T-cell (primary cell): ENCODE measurements at places on chromosomes 4 and X. TPM values are rescaled to one million over a fixed set of nuclear protein-coding genes. Genes with fewer than 3 reads are reported as not detected.

DNA sequence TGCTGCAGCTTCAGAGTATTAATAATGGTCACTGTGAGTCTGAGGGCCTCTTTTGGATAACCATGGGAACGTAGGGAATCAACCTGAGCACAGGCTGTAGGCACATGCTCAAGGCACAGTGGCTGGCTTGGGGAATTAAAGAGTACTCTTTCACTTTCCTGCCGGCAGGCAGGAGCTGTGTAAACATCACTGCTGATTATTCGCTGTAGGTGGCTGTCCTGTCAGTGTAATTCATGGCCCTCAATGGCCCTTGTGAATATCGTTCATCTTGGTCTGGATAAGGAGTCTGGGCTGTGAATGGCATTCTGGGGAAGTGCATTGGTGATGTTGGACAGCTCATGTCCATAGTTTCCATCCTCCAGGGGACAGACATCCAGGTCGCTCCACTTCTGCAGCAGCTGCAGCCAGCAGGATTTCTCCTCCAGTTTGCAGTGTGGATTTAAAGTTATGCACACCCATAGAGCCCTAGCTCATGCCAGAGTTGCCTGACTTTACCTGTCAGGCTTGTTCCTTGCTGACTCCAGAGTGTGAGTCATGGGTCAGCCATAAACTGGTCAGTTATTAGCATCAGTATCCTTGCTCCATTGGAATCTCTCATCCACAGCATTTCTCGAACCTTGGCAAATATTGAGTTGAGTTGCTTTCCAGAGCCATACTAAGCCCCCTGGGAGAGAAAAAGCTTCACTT is 43.0 kb downstream of the C4orf33 start:
- no peak for DNase-seq
- H3K27me3 ChIP-seq: no peaks in the 10 kb centered on the region
- H3K4me3 ChIP-seq: no peak overlapping the region
- no peak overlapping the region for H3K27ac ChIP-seq
- no peaks in the 10 kb centered on the region for H3K36me3 ChIP-seq

DNA sequence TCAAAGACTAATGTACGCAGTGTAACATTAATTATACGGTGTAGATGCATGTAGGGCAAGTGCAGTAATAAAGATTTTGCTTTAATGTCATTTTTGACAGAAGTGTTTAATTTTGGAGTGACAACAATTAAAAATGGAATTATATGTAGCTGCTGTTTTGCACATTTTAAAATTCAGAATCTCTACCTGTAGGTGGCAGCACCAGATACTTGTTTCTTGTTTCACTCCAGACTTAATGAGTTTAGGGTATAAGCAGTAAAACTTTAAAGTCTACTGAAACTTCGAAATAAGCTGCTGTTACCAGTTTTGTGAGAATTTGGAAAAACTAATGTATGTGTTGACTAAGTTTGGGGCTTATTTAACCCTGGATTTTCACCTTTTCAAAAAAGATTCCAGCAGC is 144.9 kb downstream of the POLA1 start:
- H3K27me3 ChIP-seq: no peaks in the 10 kb centered on the region
- H3K27ac ChIP-seq: no peak overlapping the region
- H3K36me3 ChIP-seq: no peaks in the 10 kb centered on the region
- DNase-seq: no peak
- H3K4me3 ChIP-seq: no peak overlapping the region

- H3K4me3 ChIP-seq: no peak overlapping the region
- H3K27ac ChIP-seq: no peak overlapping the region
- H3K36me3 ChIP-seq: peaks cover 53% of the 10 kb centered on the region
- no peak for DNase-seq
Measured at GRCh38 chr4:75935628-75936027, 5.2 kb downstream of the NAAA start.

GRCh38 chr4:110268352-110268751 is 69.9 kb upstream of the ELOVL6 start:
- no peaks in the 10 kb centered on the region for H3K27me3 ChIP-seq
- H3K4me1 ChIP-seq: no peaks in the 10 kb centered on the region
- H3K27ac ChIP-seq: no peak overlapping the region

- no peaks in the 10 kb centered on the region for H3K4me1 ChIP-seq
- H3K27me3 ChIP-seq: no peaks in the 10 kb centered on the region
- no peak for DNase-seq
- H3K4me3 ChIP-seq: no peak overlapping the region
- H3K36me3 ChIP-seq: no peaks in the 10 kb centered on the region
- no peak overlapping the region for H3K27ac ChIP-seq
Measured at GRCh38 chr4:52892880-52893279, 30.8 kb downstream of the RASL11B start.

- H3K4me3 ChIP-seq: no peak overlapping the region
- no peak for DNase-seq
- no peaks in the 10 kb centered on the region for H3K4me1 ChIP-seq
- no peak overlapping the region for H3K27ac ChIP-seq
- H3K27me3 ChIP-seq: no peaks in the 10 kb centered on the region
- H3K36me3 ChIP-seq: no peaks in the 10 kb centered on the region
Measured at GRCh38 chr4:145380123-145380522, 101.5 kb upstream of the SMAD1 start.

DNA sequence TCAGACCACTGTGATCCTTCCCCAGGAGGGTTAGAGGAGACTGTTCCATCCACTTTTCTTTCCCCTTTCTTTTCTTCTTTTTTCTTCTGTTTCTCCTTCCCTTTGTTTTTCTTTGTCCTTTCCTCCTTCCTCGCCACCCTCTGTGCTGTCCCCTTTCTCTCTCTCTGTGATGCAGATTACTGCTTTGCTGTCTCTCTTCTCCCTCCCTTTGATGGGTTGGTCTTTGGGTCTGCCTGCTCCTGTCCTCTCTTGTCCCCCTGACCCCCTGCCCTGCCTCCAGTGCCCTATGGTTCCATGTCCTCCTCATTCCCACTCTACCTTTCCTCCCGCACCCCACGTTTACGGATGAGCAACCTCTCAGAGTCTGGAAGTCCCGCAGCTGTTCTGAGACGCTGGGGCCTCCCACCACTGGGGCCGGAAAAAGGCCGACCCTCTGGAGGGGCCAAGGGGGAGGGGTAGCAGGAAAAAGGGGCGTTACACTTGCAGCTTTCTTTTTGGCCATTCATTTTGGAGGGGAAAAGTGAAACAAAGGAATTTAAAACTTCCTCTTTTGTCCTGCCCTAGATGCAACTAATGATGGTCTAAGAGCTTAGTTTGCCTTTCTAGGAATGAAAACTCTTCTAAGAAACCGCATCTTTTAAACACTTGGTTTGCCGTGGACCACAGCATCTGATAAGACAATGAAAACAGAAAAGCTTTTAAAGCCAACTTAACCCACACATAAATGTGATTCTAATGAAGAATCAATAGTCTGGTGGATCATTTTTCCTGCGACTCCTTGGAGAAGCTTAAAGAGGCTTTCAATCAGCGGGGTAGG is 24.5 kb upstream of the TSR2 start:
- no peak overlapping the region for H3K4me3 ChIP-seq
- no peak for DNase-seq
- no peaks in the 10 kb centered on the region for H3K36me3 ChIP-seq
- no peaks in the 10 kb centered on the region for H3K4me1 ChIP-seq
- H3K27me3 ChIP-seq: peaks cover 24% of the 10 kb centered on the region
- H3K27ac ChIP-seq: no peak overlapping the region

- H3K4me3 ChIP-seq: no peak overlapping the region
- H3K27ac ChIP-seq: no peak overlapping the region
- no peaks in the 10 kb centered on the region for H3K4me1 ChIP-seq
Measured at GRCh38 chr4:56187688-56188087, 199.6 kb downstream of the AASDH start.

DNA sequence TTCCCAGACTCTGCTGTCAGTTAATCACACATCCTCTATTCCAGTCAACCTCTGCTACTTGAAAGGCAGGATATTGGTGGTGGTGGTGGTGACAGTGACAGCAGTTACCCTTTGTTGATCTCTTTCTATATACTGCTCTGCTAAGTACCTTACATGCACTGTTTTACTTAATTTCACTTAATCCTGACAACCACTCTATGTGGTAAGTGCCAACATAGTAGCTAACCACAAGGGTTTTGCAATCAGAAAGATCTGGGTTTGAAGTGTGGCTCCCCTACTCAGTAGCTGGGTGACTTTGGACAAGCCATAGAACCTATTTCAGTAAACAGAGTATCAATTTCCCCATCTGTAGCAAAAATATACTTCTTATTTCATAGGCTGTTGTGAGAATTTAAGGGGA is 24.2 kb upstream of the F9 start:
- H3K27me3 ChIP-seq: no peaks in the 10 kb centered on the region
- no peaks in the 10 kb centered on the region for H3K36me3 ChIP-seq
- DNase-seq: no peak
- H3K4me1 ChIP-seq: no peaks in the 10 kb centered on the region
- H3K27ac ChIP-seq: no peak overlapping the region
- H3K4me3 ChIP-seq: no peak overlapping the region

DNA sequence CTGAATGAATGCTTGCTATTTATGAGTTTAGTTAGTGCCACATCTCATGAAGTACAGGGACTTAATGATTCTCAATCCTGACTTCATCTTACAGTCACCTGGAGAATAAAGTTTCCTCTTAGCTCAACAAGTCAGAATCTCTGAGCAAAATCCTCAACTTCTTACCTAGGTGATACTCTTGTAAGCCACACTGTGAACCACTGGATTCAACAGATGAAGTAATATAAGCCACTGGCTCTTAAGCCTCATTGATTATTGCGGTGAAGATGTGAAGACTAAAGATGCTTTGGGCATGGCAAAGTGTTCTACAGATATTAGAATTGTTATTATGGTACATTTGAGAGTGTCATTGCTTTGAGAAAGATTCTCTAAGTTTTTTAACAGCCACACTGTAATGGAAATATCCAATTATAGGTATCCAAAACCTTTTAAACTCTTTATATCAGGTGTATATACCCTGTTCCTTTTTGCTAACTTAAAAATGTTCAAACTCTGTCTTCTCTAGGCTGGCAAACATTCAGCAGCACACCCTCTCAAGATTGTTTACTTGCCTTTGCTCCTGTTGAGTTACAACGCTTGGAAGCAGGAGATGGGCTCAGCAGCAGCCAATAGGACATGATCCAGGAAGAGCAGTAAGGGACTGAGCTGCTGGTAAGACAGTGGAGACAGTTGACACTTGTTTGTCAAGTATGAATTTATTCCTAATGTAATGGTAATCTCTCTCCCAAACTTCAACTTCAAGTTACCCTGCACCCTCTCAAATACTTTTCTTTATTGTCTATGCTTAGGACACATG is 43.4 kb downstream of the TET2 start:
- no peaks in the 10 kb centered on the region for H3K36me3 ChIP-seq
- H3K27ac ChIP-seq: no peak overlapping the region
- peaks cover 1% of the 10 kb centered on the region for H3K4me1 ChIP-seq
- no peaks in the 10 kb centered on the region for H3K27me3 ChIP-seq

- no peaks in the 10 kb centered on the region for H3K27me3 ChIP-seq
- no peak overlapping the region for H3K4me3 ChIP-seq
- DNase-seq: no peak
- no peak overlapping the region for H3K27ac ChIP-seq
- no peaks in the 10 kb centered on the region for H3K36me3 ChIP-seq
Measured at GRCh38 chr4:77845400-77845799, 17.2 kb upstream of the MRPL1 start.

- DNase-seq: no peak
- no peaks in the 10 kb centered on the region for H3K36me3 ChIP-seq
Measured at GRCh38 chrX:9271789-9272525, 192.9 kb upstream of the TBL1X start.

DNA sequence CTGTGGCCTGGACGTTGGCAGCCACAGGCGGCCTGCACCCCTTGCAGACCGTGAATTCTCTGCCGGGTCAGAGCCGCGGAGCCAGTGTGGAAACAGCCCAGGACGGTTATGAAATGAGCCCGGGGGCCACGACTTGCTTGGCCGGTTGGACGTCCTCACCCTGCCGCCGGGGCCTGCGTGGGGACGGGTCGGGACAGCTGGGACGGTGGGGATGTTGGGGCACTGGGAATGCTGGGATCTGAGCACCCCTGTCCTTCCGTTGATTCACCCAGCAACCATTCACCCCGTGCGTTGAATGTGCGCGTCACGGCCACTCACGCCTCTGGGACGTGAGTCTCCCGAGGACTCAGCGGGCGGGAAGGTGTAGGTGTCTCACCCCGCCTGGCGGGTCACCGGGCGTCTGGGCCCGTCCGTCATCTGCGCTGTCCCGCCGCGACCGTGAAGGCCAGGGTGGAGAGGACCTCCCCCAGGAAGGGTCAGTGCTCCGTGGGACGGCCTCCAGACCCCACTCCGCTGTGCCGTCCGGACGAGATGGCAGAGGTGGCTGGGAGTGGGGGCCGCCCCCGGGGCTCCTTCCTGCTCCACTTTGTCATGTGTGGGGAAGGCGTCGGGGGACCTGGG is 4.5 kb upstream of the PLCXD1 start:
- H3K4me1 ChIP-seq: peaks cover 12% of the 10 kb centered on the region
- no peaks in the 10 kb centered on the region for H3K36me3 ChIP-seq
- peak overlapping the region; percentile 90 for H3K4me3 ChIP-seq
- DNase-seq: no peak
- peaks cover 21% of the 10 kb centered on the region for H3K27me3 ChIP-seq

GRCh38 chrX:150767045-150767395 is 73.8 kb downstream of the MTMR1 start:
- H3K4me3 ChIP-seq: no peak overlapping the region
- no peaks in the 10 kb centered on the region for H3K4me1 ChIP-seq
- H3K36me3 ChIP-seq: no peaks in the 10 kb centered on the region
- no peak overlapping the region for H3K27ac ChIP-seq
- no peaks in the 10 kb centered on the region for H3K27me3 ChIP-seq

GPRASP3 gene
- total RNA-seq: 2.7 TPM

- no peak for DNase-seq
- H3K4me1 ChIP-seq: no peaks in the 10 kb centered on the region
- no peak overlapping the region for H3K4me3 ChIP-seq
- no peak overlapping the region for H3K27ac ChIP-seq
Measured at GRCh38 chr4:102429553-102429952, 71.6 kb upstream of the NFKB1 start.

DNA sequence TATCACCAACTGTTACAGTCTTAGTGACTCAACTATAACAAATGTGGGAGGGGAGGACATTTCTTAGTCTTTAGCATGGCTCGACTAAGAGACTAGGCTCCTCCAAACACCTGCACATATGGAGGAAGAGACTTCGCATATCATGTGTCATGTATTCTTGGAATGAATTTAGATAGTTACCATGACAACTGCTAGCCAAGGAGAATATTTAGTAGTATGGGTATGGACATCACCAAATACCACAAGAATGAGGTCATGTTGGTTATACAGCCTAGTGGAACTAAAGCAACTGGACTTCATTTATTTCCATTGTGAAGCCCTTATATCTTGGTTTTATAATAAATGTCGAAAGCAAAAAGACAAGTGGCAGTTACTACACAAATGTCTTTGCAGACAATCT is 512.3 kb downstream of the CFAP47 start:
- no peaks in the 10 kb centered on the region for H3K4me1 ChIP-seq
- DNase-seq: no peak
- no peak overlapping the region for H3K4me3 ChIP-seq
- no peaks in the 10 kb centered on the region for H3K36me3 ChIP-seq
- no peaks in the 10 kb centered on the region for H3K27me3 ChIP-seq
- H3K27ac ChIP-seq: no peak overlapping the region

SUPT20HL1 gene
- not detected for total RNA-seq
